ENCODE measurements at places on chromosomes 1 and 21.

DNA sequence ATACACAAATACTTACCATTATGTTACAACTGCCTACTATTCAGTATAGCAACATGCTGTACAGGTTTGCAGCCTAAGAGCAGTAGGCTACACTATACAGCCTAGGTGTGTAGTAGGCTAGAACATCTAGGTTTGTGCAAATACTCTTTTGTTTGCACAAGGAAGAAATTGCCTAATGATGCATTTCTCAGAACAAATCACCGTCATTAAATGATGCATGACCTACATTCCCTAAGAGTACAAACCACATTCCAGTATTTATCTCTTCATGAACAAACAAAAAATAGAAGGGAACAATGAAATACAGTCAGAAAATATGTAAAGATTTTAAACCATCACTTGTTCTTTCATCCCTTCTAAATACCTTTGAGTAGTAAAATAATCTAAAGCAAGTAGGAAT, 109.7 kb upstream of the HP1BP3 start:
- no peak for DNase-seq

- DNase-seq = no peak
Observed at GRCh38 chr21:30953605-30954004, 72.2 kb upstream of the KRTAP11-1 start.

- no peak for DNase-seq
Observed at GRCh38 chr1:87929906-87930305, 601.2 kb downstream of the LMO4 start.

DNA sequence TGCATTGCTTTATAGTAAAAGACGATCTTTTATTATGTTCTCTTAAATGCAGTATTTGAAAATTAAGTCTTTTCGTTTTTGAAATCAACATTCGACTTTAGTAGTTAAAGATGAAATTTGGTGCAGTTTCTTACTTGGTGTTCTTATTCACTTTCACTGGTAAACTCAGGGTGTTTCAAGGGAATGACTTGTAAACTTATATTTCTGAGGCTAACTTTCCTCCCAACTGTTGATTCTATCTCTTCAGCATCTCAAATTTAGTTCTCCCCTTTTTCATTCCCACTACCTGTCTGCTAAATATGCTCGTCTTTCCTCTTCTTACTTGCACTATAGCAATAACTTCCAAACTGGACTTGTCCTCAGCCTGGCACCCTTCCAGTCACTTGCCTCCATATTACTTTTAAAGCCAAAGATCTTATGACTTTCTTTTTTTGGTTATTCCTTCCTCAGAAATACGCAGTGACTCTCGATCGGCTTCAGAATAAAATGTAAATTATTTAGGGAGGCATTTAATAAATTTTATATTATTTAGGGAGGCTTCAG, 988 bp downstream of the SLC35A3 start:
- peak; percentile 26 for DNase-seq

GRCh38 chr1:201322653-201323510, 39.6 kb downstream of the PKP1 start:
- no peak for DNase-seq

DNA sequence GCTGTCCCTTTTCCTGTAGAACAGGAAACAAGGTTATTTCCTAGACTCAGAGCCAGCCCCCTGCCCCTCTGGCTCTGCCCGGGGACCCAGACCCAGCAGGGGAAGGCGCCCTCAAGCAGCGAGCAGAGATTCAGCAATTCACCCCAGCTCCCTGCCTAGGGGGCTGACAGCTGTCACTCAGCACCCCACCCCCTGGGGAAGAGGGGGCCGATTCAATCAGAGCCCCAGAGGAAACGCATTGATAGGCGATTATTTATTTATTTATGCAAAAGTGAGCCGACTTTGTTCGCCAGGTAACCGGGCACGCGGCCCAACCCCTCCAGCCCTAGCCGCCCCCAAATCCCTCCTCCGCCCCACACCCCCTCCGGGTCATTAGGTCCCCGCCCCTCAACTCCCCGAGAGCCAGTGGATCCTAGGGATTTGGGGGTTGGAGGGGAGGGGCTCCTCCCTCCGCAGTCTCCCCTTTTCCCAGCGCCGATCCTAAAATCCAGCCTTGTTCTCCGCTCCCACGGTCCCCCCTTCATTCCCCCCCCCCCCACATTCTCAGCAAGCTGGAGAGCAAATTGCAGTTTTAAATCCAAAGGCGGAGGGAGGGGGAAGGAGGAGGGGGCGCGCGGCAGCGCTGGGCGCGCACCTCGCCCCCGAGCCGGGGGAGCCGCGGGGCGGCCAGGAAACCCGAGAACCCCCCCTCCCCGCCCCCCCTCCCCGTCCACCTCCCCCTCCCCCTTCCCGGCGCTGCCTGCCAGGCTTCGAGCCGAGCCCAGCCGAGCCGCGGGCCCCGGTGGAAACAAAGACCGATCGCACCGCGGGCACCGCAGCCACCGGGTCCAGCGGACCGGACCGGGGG, 1.3 kb downstream of the AHDC1 start:
- DNase-seq = no peak

- DNase-seq = no peak
Observed at GRCh38 chr1:90831910-90832309, 114.8 kb upstream of the BARHL2 start.

GRCh38 chr1:234400773-234401172, 27.5 kb downstream of the COA6 start:
- no peak for DNase-seq

- DNase-seq = peak; percentile 54
Observed at GRCh38 chr1:16145662-16146278, 10.1 kb downstream of the EPHA2 start.

GRCh38 chr1:87236585-87236984, 92.1 kb upstream of the LMO4 start:
- no peak for DNase-seq

GRCh38 chr1:66929146-66929688, 4.4 kb downstream of the MIER1 start:
- peak; percentile 39 for DNase-seq

GRCh38 chr1:197706601-197707000, 68.7 kb downstream of the DENND1B start:
- peak; percentile 16 for DNase-seq

DNA sequence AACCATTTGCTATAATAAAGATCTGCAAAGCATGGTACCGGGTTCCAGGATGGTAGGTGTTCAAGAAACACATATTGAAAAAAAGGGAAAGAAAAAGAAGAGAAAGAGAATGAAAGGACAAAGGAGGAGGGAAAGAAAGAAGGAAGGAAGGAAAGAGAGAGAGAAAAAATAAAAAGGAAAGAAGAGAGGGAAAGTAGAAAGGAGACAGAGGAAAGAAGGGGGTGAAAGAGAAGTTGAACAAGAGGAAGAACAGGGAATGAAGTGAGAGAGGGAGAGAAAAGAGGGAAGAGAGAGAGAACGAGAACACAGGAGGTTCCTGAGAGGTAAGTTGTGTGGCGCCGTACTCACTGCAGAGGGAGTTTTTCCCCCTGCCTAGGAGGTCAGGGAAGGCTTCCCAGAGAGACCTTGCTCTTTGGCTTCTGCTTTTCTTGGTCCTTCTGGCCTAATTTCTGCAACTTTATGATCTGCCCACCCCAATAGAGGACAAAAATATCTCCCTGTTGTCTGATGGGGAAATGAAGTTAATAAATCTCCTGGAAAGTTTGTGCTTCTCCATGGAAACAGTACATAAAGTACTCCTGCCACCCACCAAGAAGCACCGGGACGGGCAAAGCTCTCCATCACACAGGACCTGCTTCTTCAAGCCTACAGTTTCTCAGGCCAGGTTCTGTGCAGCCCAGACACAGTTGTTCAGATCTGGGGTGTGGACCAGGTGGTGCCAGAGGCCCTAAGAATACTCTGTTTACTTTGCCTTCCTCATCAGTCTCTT, 124.8 kb downstream of the ROR1 start:
- no peak for DNase-seq

DNA sequence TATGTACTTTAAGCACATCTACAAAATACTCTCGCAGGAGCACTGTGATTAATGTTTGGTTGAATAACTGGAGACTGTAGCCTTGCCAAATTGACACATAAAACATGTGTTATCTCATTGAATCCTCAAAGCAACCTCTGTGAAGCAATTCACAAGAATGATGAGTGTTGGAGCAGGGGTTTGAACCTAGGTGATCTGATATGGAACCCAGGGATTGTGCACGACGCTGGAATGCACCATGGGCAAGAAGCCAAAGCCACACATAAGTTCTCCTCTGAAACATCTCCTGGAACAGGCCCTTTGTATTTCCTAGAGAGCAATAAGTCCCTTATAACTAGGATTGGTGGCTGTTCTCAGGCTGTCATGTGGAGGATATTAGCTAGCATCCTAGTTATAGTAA, 124.6 kb upstream of the IVNS1ABP start:
- no peak for DNase-seq

GRCh38 chr1:62082456-62083363, 111.9 kb upstream of the L1TD1 start:
- DNase-seq = peak; percentile 49

DNA sequence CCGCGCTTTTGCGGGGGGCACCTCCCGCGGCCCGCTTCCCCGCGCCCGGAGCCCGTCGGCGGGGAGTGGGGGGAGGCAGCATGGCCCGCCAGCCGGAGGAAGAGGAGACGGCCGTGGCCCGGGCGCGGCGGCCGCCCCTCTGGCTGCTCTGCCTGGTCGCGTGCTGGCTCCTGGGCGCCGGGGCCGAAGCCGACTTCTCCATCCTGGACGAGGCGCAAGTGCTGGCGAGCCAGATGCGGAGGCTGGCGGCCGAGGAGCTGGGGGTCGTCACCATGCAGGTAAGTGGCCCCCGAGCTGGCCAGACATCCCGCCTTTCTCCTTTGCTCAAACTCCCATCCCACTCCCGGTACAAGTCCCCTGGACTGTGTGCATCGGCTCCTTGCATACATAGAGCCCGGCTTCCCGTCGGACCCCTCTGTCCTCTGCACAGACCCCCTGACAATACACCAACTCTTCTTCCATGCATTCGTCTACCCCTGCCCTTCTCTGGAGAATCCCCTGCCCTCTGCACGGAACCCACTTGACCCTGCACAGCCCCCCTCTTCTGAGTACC, 812 bp downstream of the CACHD1 start:
- no peak for DNase-seq

GRCh38 chr1:77940921-77941570, 37.8 kb downstream of the FUBP1 start:
- no peak for DNase-seq

- no peak for DNase-seq
Observed at GRCh38 chr1:18922848-18923755, 20.7 kb upstream of the ALDH4A1 start.

DNA sequence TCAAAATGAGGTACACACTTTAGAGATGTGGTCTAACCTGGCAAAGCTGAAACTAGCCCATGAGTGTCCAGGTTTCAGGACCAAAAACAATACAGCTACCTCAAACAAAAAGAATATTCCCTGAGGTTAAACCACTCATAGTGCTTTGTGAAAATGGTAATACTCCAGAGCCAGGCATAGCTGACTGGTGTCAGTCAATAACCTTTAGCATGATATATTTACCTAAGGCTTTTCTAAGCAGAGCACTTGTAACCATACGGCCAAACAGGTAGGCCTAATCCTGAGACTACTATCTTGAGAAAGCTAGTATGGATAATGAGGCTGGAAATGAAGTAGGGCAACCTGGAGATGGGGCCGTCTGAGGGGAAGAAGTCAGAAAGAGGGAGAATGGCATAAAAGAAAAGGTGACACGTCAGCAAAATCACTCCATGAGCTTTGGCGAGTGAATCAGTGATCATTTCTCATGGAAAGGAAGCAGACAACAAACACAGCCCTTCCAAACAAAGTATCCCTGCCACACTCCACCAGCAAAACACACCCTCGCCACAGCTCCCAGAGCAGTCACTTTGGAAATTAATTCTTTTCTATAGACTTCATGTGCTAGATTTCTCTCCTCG, 1.7 kb upstream of the LRRC52 start:
- DNase-seq = no peak

- DNase-seq = no peak
Observed at GRCh38 chr1:231842441-231842840, 215.9 kb downstream of the DISC1 start.

DNA sequence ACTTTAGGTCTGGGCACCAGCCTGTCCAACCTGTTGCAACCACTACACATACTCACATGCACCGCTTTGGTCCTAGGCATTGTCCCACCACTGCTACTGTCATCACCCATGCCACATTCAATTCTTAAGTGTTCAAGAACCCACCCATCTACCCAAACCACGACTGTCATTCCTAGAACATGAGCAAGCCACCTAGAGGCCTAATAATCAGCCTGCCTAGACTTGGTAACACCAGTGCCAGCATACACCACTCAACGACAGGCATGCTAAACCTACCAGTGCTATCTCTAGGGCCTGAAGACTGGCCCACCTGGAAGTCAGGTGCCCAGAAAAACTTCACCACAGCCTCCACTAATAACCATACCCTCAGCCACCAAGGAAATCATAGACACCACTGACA, 532.8 kb upstream of the DEPDC1 start:
- no peak for DNase-seq

DNA sequence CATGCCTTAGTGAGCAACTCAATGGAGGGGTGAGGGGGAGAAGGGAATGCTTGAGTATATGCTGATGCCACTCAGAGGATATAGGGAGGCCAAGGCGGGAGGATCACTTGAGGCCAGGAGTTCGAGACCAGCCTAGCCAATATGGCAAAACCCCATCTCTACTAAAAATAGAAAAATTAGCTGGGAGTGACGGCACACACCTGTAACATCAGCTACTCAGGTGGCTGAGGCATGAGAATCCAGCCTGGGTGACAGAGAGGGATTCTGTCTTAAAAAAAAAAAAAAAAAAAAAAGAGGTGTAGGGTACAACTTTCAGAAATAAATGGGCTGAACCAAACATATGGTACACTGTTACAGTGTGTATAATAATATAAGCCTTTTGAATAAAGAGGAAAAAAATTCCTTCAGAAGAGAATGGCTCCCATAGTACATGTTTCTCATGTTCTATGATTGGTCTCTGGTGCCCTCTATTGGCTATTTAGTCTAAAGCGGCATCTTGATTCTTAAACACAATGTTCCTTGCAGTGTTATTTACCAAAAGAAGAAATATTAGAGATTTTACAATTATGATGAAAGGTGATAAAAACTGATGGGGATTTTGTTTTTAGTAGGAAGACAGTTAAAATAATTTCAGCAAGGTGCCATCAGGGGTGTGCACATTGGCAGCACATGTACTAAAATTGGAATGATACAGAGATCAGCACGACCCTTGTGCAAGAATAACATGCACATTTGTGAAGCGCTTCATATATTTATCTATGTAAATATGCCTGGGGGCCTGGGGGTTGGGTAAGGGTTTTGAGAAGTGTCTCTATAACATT, 109.8 kb downstream of the PATJ start:
- DNase-seq = peak; percentile 81

GRCh38 chr1:192626366-192627179, 9.4 kb upstream of the RGS13 start:
- DNase-seq = no peak

DNA sequence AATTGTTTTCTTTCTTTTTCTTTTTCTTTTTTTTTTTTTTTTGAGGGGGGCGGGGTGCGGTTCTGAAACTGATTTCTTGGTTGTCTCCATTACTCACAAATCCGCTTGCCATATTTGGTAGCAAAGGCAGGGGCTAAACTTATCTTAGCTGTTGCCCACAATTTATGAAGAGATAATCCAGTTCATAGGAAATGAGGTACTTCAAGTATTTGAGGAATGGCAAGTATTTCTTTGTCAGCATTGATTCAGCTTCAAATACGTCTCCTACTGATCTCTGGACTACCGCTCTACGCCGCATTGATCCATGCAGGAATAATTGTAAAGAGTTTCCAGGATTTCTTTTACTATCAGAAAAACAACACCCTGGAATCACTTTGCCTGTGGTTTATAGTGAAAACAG, 289.2 kb upstream of the DPYD start:
- DNase-seq = no peak

GRCh38 chr1:202844259-202844658, 33.5 kb downstream of the PCAT6 start:
- no peak for DNase-seq
